ENCODE measurements at places on chromosomes 12 and 14. TPM values are rescaled to one million over a fixed set of nuclear protein-coding genes. Genes with fewer than 3 reads are reported as not detected.

Gene SRGAP1
- total RNA-seq = 11.0 TPM

Gene IKZF4
- total RNA-seq = 8.2 TPM

Gene DACT1
- 32.7 TPM for total RNA-seq

Gene PRB2
- total RNA-seq = not detected

Gene NXPH4
- 62.6 TPM for total RNA-seq

Gene NRXN3
- 26.4 TPM for total RNA-seq

Gene TPH2
- total RNA-seq = not detected

Gene SDR9C7
- not detected for total RNA-seq

Gene ANKRD33
- not detected for total RNA-seq

Gene ULK1
- 69.6 TPM for total RNA-seq

Gene TEX52
- not detected for total RNA-seq

Gene CAPZA3
- total RNA-seq = not detected

Gene CLEC2A
- not detected for total RNA-seq

Gene NUAK1
- total RNA-seq = 21.1 TPM

Gene PRICKLE1
- 31.9 TPM for total RNA-seq

- no peak for DNase-seq
- no peaks in the 10 kb centered on the region for H3K27me3 ChIP-seq
- H3K4me1 ChIP-seq = no peaks in the 10 kb centered on the region
- H3K27ac ChIP-seq = no peak overlapping the region
- H3K4me3 ChIP-seq = no peak overlapping the region
- H3K36me3 ChIP-seq = no peaks in the 10 kb centered on the region
Measured at GRCh38 chr12:101097829-101098580, 112.0 kb downstream of the SLC5A8 start.

- no peak overlapping the region for H3K4me3 ChIP-seq
- H3K27ac ChIP-seq = no peak overlapping the region
- no peak for DNase-seq
- H3K4me1 ChIP-seq = peaks cover 64% of the 10 kb centered on the region
Measured at GRCh38 chr14:99571303-99571986, 32.6 kb downstream of the CCDC85C start.

DNA sequence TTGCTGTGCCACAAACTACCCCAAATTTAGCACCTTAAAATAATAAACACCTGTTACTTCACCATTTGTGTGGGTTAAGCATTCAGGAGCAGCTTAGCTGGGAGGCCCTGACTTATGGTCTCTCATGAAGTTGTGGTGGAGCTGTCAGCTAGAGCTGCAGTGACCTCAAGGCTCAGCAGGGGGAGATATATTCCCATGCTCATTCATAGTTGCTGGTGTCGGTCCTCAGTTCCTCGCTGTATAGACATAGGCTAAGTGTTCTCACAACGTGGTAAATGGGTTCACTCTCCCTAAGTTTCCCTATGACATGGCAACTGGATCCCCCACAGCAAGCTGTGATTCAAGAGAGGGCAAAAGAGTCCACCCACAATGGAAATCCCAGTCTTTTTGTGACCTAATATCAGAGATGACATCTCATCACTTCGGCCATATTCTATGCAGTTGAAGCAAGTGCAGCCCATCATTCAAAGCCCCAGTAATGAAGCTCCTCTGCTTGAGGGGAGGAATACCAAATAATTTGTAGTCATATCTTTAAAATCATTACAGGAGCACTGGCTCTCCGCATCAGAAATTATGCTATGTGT, 41.1 kb downstream of the PRB3 start:
- H3K4me3 ChIP-seq = no peak overlapping the region
- DNase-seq = no peak
- H3K27me3 ChIP-seq = peaks cover 31% of the 10 kb centered on the region

- H3K27me3 ChIP-seq = no peaks in the 10 kb centered on the region
- no peak overlapping the region for H3K4me3 ChIP-seq
- no peak overlapping the region for H3K27ac ChIP-seq
- H3K36me3 ChIP-seq = no peaks in the 10 kb centered on the region
- DNase-seq = no peak
Measured at GRCh38 chr12:39920222-39920621, 185.7 kb downstream of the SLC2A13 start.

GRCh38 chr14:51447411-51447810, 204.3 kb upstream of the FRMD6 start:
- peaks cover 51% of the 10 kb centered on the region for H3K4me1 ChIP-seq
- H3K4me3 ChIP-seq = no peak overlapping the region
- no peak for DNase-seq

- H3K27ac ChIP-seq = no peak overlapping the region
- DNase-seq = no peak
- H3K4me1 ChIP-seq = peaks cover 1% of the 10 kb centered on the region
- no peak overlapping the region for H3K4me3 ChIP-seq
- H3K36me3 ChIP-seq = peaks cover 11% of the 10 kb centered on the region
- no peaks in the 10 kb centered on the region for H3K27me3 ChIP-seq
Measured at GRCh38 chr14:103361867-103362266, 23.3 kb upstream of the MARK3 start.

GRCh38 chr14:93347850-93348249, 868 bp downstream of the COX8C start:
- H3K4me1 ChIP-seq = no peaks in the 10 kb centered on the region
- no peaks in the 10 kb centered on the region for H3K36me3 ChIP-seq
- peaks cover 14% of the 10 kb centered on the region for H3K27me3 ChIP-seq
- no peak overlapping the region for H3K4me3 ChIP-seq
- DNase-seq = no peak
- H3K27ac ChIP-seq = no peak overlapping the region

DNA sequence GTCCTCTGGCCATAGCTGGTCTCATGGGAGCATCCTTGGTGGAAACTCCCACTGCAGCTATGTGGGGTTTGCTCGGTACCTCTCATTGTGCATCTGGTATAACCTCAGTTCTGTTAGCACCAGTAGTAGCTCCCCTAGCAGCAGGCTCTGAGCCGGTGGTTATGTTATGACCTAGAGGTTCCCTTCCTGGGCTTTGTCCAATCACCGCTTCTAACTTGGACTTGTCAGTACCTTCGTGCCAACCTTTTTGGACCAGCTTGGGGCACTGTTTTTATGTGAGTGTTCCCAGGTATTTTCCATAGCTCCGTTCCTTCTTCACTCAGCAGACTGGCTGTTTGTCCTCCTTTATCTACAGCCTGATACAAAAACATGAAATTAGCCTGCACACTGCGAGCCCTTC, 55.7 kb downstream of the ATG14 start:
- H3K4me3 ChIP-seq = no peak overlapping the region
- no peaks in the 10 kb centered on the region for H3K4me1 ChIP-seq
- no peak overlapping the region for H3K27ac ChIP-seq
- peak; percentile 40 for DNase-seq
- H3K36me3 ChIP-seq = peaks cover 7% of the 10 kb centered on the region

DNA sequence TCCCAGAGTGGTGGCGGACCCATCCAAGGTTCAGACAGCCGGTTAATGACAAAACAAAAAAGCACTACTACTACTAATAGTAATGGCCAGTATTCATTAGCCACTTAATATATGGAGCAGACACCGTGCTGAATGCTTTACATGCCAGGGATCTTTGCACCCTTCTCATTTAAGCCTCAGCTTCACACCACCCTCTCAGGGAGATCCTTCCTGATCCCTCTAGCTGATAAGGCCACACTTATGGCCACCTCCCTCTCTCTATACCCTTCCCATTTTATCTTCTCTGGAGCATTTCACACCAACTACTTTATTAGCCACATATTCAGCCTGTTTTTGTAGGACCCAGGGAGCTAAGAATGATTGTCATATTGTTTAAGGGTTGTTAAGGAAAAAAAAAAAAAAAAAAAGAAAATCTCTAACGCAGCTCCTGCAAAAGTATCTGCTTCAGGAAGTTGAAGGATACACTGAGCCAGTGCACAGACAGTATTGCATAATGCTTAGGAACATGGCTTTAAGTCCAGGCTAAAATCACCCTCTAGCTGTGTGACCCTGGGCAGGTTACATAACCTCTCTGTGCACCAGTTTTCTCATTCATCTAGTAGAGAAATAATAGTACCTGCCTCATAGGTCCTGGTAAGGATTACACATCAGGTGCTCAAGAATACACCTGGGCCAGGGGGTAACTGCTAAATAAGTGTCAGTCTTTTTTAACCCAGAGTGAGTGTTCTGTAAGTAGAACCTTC, 29.4 kb downstream of the NUAK1 start:
- H3K36me3 ChIP-seq = peaks cover 11% of the 10 kb centered on the region
- no peaks in the 10 kb centered on the region for H3K27me3 ChIP-seq

- no peaks in the 10 kb centered on the region for H3K36me3 ChIP-seq
- no peak overlapping the region for H3K4me3 ChIP-seq
- no peak for DNase-seq
- H3K4me1 ChIP-seq = peaks cover 9% of the 10 kb centered on the region
Measured at GRCh38 chr14:21023174-21023573, 1.7 kb downstream of the NDRG2 start.

DNA sequence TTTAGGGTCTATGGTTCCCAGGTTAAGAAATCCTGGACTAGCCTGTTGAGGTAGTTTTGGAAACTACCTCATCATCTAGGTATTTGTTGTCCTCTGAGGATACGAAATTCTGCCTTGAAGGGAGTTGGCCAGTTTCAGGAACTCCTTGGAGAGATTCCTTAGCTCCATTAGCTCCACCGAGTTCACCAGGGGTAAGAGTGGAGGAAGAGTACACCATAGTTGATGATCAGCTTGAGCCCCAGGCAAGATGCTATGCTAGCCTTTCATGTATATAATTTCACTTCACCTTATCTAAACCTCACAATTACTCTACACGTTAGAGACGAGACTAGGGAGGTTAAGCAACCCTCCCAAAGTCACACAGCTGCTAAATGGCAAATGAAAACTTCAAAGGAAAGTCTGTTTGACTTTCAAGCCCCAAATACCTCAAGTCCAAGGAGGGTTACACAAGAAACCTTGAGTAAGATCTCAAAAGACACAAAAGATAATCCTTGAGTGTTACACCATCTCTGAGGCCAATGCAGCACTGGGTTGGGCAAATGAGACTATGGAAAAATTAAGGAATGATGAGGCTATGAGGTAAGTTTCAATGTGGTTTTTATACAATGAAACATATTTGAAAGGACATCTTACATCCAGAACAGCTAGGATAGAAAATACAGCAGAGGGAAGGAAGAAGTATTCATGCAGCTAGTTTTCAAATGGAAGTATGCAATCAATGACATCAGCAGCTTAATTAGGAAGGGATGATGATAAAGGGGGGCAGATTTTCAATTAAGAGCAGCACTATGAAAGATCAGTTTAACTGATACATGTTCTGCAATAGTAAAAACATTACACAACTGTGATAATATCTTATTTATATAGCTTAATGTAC, 97.2 kb upstream of the KRAS start:
- no peak for DNase-seq
- no peak overlapping the region for H3K27ac ChIP-seq
- H3K4me1 ChIP-seq = peaks cover 8% of the 10 kb centered on the region
- no peaks in the 10 kb centered on the region for H3K27me3 ChIP-seq

DNA sequence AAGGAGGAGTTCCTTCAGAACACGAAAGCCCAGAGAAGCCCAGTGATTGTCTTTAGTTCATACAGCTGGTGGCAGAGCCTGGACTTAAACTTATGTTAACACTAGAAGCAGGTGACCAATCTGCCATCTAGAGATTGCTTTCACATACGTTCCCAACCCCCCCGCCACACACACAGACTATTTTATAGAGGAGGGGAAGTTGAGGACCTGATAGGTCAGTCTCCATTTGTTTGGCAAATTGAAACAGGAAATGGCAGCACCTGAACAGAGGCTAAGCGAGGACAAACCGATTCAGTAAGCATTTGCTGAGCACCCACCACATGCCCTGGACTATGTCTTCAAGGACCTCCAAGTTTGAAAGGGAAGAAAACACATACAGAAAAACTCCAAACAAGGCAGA, 4.8 kb upstream of the PLEKHD1 start:
- no peak overlapping the region for H3K27ac ChIP-seq
- H3K4me1 ChIP-seq = peaks cover 10% of the 10 kb centered on the region
- H3K27me3 ChIP-seq = peaks cover 26% of the 10 kb centered on the region
- no peak overlapping the region for H3K4me3 ChIP-seq

DNA sequence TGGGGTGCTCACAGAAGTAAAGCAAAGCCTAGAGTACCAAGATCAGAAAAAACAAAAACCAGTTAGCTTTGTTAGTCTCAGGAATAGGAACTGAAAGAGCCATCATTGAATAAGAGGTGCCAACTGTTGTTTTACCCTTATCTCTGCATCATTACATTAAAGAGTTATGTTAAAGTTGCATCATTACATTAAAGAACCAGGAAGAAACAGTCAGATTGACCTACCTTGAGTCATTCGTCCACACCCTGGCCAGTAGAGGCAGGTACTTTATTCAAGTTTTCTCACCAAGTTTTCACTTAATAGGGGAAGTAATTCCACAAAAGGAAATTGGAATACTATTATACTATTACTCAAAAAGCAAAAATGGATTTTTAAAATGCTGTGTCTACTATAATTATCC, 121.7 kb upstream of the CNOT2 start:
- no peak for DNase-seq
- H3K4me1 ChIP-seq = no peaks in the 10 kb centered on the region
- no peak overlapping the region for H3K4me3 ChIP-seq
- H3K36me3 ChIP-seq = no peaks in the 10 kb centered on the region
- no peak overlapping the region for H3K27ac ChIP-seq

DNA sequence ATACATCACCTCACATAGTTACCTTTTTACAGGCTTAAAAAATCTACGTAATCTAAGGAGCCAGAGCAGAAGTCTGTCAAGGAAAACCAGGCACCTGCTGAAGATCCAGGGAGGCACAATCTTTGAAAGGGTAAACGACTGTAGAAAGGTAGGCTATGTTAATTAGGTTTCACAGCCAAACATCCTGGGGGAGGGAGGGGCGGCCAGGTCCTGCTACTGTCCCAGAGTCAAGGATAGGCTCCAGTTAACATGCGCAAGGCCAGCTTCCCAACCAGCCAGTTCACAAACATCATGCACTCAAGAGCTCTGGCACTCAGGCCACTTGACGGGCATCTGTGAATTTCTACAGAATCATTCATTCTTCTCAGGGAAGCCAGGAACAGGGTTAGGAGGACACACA, 22.9 kb downstream of the NIN start:
- H3K4me3 ChIP-seq = no peak overlapping the region
- peaks cover 15% of the 10 kb centered on the region for H3K36me3 ChIP-seq
- H3K4me1 ChIP-seq = peaks cover 2% of the 10 kb centered on the region
- no peaks in the 10 kb centered on the region for H3K27me3 ChIP-seq
- DNase-seq = no peak
- no peak overlapping the region for H3K27ac ChIP-seq

DNA sequence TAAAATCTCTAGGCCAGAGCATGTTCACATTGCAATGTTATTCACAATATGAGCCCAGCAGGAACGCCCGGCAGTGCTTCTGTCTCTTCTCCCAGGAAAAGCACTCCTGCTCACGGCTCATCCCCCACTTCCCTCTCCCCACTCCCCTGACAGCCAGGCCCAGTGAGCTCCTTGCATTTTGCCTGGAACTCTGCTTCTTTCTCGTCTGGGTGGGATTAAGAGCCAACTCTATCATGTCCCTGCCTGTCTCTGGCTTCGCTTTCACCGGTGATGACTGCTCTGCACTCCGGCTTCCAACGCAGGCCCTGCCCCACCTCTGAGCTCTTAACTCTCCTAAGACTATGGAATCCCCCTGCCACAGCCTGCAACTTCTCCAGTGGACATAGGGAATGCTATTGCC, 2.5 kb downstream of the PLEK2 start:
- no peak overlapping the region for H3K27ac ChIP-seq
- H3K36me3 ChIP-seq = no peaks in the 10 kb centered on the region
- H3K4me3 ChIP-seq = no peak overlapping the region
- H3K27me3 ChIP-seq = no peaks in the 10 kb centered on the region
- H3K4me1 ChIP-seq = peaks cover 8% of the 10 kb centered on the region

Data from osteocyte (in vitro differentiated cells).